ENCODE measurements at places on chromosomes 6 and 20. TPM values are rescaled to one million over a fixed set of nuclear protein-coding genes. Genes with fewer than 3 reads are reported as not detected.

GRCh38 chr20:3276680-3277015 is 37.7 kb upstream of the SLC4A11 start:
- no peak for DNase-seq

DNA sequence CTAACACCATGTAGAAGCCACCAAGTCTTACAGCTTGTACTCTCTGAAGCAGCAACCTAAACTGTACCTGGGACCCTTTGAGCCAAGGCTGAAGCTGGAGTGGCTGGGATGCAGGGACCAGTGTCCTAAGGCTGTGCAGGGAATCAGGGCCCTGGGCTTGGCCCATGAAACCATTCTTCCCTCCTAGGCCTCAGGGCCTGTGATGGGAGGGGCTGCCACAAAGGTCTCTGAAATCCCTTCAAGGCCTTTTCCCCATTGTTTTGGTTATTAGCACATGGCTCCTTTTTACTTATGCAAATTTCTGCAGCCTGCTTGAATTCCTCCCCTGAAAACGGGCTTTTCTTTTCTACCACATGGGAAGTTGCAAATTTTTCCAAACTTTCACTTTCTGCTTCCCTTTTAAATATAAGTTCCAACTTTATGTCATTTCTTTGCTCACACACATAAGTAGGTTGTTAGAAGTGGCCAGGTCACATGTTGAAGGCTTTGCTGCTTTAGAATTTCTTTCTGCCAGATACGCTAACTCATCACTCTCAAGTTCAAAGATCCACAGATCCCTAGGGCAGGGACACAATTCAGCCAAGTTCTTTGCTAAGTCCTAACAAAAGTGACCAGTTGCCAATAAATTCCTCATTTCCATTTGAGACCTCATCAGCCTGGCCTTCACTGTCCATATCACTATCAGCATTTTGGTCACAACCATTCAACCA is 28.2 kb upstream of the ATXN1 start:
- no peak for DNase-seq

DNA sequence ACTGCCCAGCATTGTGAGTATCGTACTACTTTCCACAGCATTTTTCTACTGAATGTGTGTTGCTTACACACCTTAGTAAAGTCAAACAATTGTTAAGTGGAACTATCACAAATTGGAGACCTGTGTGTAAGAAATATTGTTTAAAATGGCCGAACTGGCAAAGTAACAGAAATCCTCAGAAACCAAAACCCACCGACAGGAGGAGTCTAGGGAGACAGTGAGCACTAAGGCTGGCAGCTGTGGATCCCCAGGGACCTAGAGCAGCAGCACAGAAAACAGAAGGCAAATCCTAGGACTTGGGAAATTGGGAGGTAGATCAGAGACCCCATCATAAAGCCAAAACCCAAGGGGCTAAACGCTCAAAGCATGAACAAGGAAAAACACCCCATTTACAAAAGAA is 69.9 kb downstream of the SESN1 start:
- no peak for DNase-seq

DNA sequence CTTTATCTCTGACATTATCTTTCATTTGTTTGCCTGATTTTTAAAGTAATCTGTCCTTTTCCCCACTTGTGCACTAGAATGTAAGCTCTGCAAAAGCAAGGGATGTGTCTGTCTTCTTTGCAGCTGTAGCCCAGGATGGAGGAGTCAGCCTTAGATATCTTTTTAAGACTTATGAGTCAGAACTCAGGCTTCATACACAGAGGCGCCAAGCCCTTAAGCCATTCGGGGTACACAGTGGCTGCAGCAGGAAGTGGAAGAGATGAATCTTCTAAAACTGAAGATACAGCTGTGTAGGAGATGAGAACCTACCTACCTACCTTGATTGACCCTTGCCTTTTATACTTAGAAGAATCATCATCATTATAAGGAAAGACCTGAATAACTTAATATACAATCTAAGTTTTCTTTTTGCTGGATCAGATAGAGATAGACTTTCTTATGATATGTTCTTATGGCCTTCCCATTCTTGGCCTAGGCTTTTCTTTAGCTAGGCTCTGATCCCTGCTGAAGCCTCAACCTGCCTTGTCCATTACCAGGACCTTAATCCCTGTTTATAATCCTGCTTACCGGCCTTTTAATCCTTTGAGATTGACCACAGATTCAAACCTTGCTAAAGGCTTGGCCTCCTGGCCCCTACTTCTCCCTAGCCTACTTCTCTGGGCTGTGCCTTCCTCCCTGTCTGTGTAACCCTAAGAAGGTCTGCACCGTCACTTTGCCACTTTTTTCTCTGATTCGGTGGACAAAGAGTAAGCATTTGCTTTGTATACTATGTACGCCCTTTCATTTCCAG is 304.5 kb downstream of the PRL start:
- no peak for DNase-seq

GRCh38 chr6:163702736-163703135 is 288.2 kb downstream of the QKI start:
- DNase-seq, result no peak

- no peak for DNase-seq
These were observed 161.8 kb downstream of the IBTK start for GRCh38 chr6:82085701-82086100.

- no peak for DNase-seq
These were observed 362.0 kb upstream of the CITED2 start for GRCh38 chr6:139736325-139736906.

DNA sequence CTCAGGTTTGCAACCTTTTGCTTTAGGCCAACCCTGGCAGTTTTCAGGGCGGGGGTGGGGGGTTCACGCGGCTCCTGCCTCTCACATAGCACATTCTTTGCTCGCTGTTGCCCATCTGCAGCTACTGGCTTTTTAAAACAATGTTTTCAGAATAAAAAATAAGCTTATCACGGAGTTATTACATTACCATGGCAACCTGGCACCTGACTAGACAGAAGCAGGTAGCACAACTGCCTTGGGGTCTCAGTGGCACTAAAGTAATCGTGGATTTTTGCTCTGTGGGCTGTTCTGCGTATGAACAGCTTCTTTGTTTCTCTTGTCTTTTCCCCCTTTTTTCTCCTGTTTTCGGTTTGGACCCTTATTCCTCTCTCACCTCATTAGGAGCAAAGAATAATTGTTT is 9.1 kb upstream of the MANBAL start:
- no peak for DNase-seq

GHRH gene
- total RNA-seq, result not detected

LINC00237 gene
- total RNA-seq, result 0.17 TPM

VGLL2 gene
- not detected for total RNA-seq
